Activated CD4-positive, alpha-beta T cell treated with anti-CD3 and anti-CD28 coated beads for 24 hours (primary cell): ENCODE measurements at places on chromosomes 4 and X.

GRCh38 chr4:793093-793861, 32.7 kb downstream of the CPLX1 start:
- no peak for DNase-seq

- no peak for DNase-seq
These were observed 14.9 kb downstream of the RASL11B start for GRCh38 chr4:52877036-52877435.

- no peak for DNase-seq
These were observed 133.8 kb downstream of the SPRY1 start for GRCh38 chr4:123530357-123530756.

GRCh38 chr4:189374176-189374575, 566.5 kb upstream of the FRG1 start:
- no peak for DNase-seq

GRCh38 chrX:84168574-84168973, 19.4 kb downstream of the RPS6KA6 start:
- DNase-seq, result no peak
